ENCODE measurements at places on chromosomes 4 and X.

- peak overlapping the region; percentile 26 for H3K27ac ChIP-seq
- peaks cover 10% of the 10 kb centered on the region for H3K4me1 ChIP-seq
- peak overlapping the region; percentile 96 for H3K4me3 ChIP-seq
- no peaks in the 10 kb centered on the region for H3K36me3 ChIP-seq
- H3K27me3 ChIP-seq, result no peaks in the 10 kb centered on the region
Measured at GRCh38 chr4:141132072-141132708, 1.1 kb downstream of the RNF150 start.

DNA sequence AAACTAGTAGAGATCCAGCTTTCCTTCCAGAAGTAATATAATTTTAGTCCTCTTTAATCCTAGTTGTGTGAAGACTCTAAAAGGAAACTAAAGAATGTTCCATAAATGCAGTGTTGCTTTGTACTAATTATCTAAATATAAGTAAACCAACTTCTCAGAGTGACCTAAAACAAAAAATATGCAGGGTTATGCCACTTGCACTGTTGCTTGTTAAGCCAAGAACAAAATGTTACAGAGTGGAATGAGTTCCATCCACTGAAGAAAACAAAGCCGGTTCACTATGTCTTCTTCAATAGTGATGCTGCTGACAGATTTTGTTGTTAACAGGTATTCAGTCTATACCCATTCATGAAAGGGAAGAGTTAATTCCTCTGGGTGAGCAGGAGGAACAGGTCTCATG lies 252.0 kb upstream of the DIAPH2 start:
- H3K4me3 ChIP-seq, result no peak overlapping the region
- peaks cover 4% of the 10 kb centered on the region for H3K27me3 ChIP-seq
- no peak for DNase-seq
- H3K36me3 ChIP-seq, result no peaks in the 10 kb centered on the region
- peaks cover 19% of the 10 kb centered on the region for H3K4me1 ChIP-seq
- no peak overlapping the region for H3K27ac ChIP-seq

- no peaks in the 10 kb centered on the region for H3K4me1 ChIP-seq
- H3K27me3 ChIP-seq, result no peaks in the 10 kb centered on the region
- no peak overlapping the region for H3K27ac ChIP-seq
- DNase-seq, result no peak
- H3K4me3 ChIP-seq, result no peak overlapping the region
- no peaks in the 10 kb centered on the region for H3K36me3 ChIP-seq
Measured at GRCh38 chr4:162837679-162838078, 329.0 kb downstream of the NAF1 start.

DNA sequence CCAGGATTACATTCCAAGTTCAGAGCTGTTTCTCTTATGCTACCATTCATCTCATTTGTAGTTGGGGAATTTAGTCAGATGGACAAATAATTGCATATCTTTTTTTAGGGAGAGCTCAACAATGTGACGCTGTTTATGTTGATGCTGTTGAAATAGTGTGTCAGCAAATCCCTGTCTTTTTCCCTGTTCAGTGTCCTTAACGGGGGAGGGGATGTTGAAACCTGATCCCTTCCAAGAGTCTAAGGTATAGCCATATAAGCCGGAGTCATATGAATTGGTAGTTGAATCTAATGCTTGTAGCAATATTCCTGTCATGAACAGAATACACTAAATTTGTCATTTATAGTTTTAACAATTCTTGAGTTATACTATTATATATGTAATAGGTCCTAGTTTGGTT lies 293.5 kb upstream of the FAT1 start:
- no peaks in the 10 kb centered on the region for H3K27me3 ChIP-seq
- H3K36me3 ChIP-seq, result no peaks in the 10 kb centered on the region
- no peak for DNase-seq
- peaks cover 14% of the 10 kb centered on the region for H3K4me1 ChIP-seq

DNA sequence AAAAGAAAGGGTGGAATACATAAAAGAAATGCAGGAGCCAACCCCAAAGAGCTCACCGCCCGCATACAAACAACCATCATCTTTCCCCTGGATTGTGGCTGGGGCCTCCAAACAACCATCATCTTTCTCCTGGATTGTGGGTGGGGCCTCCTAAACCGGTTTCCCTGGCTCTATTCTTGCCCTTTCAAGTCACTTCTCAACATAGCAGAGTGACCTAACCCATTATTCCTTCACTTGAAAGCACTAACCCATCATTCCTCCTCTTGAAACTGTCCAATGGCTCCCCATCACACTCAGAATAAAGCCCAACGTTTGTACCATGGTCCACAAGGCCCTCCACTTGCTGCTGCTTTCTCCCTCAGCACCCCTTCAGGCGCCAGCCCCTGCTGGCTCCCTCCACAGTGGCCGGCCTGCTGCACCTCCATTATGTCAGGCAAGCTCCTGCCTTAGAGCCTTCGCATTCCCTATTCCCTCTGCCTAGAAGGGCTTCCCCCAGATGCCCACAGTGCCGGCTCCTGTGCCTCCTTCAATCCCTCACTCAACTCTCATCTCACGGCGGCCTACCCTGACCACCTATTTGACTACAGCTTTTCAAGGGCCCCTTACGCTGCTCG lies 24.1 kb downstream of the SMIM43 start:
- no peaks in the 10 kb centered on the region for H3K27me3 ChIP-seq
- DNase-seq, result no peak
- H3K27ac ChIP-seq, result no peak overlapping the region
- H3K4me1 ChIP-seq, result no peaks in the 10 kb centered on the region

DNA sequence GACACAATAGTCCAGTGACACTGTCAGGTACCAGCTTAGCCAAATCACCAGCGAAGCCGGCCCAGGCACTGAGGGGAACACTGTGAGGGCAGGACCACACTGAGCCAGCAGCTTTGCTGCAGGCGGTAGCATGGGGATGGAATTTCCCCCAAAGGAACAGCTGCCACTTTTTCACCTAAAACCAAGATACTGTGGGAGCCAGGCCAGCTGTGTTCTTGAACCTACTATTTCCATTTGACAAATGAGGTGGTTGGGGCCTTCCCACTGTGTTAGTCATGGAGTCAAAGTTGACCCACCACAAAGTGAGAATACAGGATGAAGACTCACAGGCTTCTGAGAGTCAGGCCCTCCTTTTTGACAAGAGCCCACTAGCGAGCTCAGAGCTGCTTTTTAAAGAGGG lies 70.7 kb upstream of the SH3RF1 start:
- H3K4me1 ChIP-seq, result no peaks in the 10 kb centered on the region
- peaks cover 8% of the 10 kb centered on the region for H3K27me3 ChIP-seq
- no peak overlapping the region for H3K4me3 ChIP-seq
- DNase-seq, result no peak
- no peak overlapping the region for H3K27ac ChIP-seq
- H3K36me3 ChIP-seq, result no peaks in the 10 kb centered on the region

GRCh38 chr4:153522802-153523094 lies 56.6 kb downstream of the TMEM131L start:
- no peak overlapping the region for H3K4me3 ChIP-seq
- no peak overlapping the region for H3K27ac ChIP-seq
- H3K27me3 ChIP-seq, result no peaks in the 10 kb centered on the region
- peaks cover 5% of the 10 kb centered on the region for H3K36me3 ChIP-seq

GRCh38 chr4:92580816-92581215 lies 277.1 kb downstream of the GRID2 start:
- no peaks in the 10 kb centered on the region for H3K27me3 ChIP-seq
- no peak overlapping the region for H3K27ac ChIP-seq
- H3K36me3 ChIP-seq, result no peaks in the 10 kb centered on the region
- H3K4me3 ChIP-seq, result no peak overlapping the region

- H3K27ac ChIP-seq, result no peak overlapping the region
- peaks cover 5% of the 10 kb centered on the region for H3K36me3 ChIP-seq
- no peaks in the 10 kb centered on the region for H3K27me3 ChIP-seq
- H3K4me1 ChIP-seq, result no peaks in the 10 kb centered on the region
- H3K4me3 ChIP-seq, result no peak overlapping the region
Measured at GRCh38 chrX:68163441-68163840, 269.9 kb downstream of the OPHN1 start.

- peaks cover 1% of the 10 kb centered on the region for H3K27me3 ChIP-seq
- H3K27ac ChIP-seq, result no peak overlapping the region
- H3K4me3 ChIP-seq, result no peak overlapping the region
- no peak for DNase-seq
- no peaks in the 10 kb centered on the region for H3K36me3 ChIP-seq
- H3K4me1 ChIP-seq, result no peaks in the 10 kb centered on the region
Measured at GRCh38 chr4:69776696-69777095, 16.3 kb upstream of the SULT1B1 start.

- no peak overlapping the region for H3K27ac ChIP-seq
- H3K4me3 ChIP-seq, result no peak overlapping the region
Measured at GRCh38 chrX:68919707-68920106, 90.9 kb downstream of the EFNB1 start.

DNA sequence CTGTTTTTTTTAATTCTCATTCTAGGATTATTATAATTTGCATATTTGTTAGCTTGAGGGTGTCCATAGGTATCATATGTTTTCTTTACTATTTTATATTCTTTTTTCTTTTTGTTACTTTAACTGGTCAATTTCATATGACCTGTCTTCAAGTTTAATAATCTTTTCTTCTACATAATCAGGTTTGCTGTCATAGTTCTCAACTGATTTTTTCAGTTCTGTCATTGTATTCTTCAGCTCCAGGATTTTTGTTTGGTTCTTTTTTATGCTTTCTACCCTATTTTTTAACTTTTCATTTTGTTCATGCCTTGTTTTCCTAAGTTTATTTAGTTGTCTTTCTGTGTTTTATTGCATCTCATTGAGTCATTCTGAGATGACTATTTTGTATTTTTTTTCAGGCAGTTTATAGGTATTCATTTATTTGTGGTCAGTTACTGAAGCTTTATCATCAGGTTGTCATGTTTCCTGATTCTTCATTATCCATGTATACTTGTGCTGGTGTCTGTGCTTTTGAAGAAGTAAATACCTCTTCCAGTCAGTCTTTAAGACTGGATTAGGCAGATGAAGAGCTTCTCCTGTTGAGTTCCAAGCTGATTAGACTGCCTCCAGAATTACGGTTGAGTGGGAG lies 220.3 kb upstream of the VEGFC start:
- H3K4me3 ChIP-seq, result no peak overlapping the region
- peaks cover 1% of the 10 kb centered on the region for H3K27me3 ChIP-seq
- no peak overlapping the region for H3K27ac ChIP-seq
- no peaks in the 10 kb centered on the region for H3K36me3 ChIP-seq
- H3K4me1 ChIP-seq, result no peaks in the 10 kb centered on the region
- DNase-seq, result no peak

DNA sequence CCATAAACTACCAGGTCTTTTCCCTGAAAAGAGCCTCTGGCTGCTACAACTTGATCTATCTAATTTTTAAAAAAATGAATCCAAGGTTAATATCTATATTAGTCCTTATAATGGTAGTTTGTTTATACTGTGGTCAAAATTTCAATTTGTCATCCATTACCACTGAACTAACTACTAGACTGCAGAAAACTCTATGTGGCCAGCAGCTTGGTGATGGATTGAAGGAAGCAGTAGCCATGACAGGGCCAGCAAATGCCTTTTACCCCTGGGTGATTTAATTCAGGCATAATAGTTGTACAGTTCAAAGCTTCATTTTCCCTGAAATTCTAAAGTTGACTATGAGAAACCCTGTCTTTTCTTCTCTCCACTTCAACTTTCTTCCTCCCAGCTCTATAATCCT lies 30.4 kb upstream of the PPARGC1A start:
- no peaks in the 10 kb centered on the region for H3K36me3 ChIP-seq
- H3K27me3 ChIP-seq, result no peaks in the 10 kb centered on the region
- no peak for DNase-seq
- H3K4me1 ChIP-seq, result no peaks in the 10 kb centered on the region

- no peak for DNase-seq
- no peak overlapping the region for H3K4me3 ChIP-seq
Measured at GRCh38 chr4:136935305-136935704, 597.0 kb downstream of the PCDH18 start.

DNA sequence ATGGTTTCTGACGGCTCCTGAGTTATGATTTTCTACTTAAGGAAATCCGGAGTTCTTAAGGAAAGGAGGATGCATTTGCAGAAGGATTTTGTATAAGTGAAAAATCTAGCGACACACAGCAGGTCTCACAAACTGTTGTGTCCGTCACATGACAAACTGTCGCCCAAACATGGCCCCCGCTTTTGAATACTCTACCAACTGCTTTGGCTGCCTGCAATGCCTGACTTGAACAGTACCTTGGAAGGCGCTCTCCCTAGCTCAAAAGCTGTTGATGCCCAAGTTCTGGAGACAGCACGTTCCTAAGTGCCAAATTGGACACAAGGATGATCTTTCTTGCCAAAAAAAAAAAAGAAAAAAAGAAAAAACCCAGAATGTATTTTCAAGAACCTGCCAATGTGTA lies 103.2 kb downstream of the ENPP6 start:
- H3K4me3 ChIP-seq, result no peak overlapping the region
- no peak overlapping the region for H3K27ac ChIP-seq
- no peak for DNase-seq
- no peaks in the 10 kb centered on the region for H3K36me3 ChIP-seq
- no peaks in the 10 kb centered on the region for H3K4me1 ChIP-seq

DNA sequence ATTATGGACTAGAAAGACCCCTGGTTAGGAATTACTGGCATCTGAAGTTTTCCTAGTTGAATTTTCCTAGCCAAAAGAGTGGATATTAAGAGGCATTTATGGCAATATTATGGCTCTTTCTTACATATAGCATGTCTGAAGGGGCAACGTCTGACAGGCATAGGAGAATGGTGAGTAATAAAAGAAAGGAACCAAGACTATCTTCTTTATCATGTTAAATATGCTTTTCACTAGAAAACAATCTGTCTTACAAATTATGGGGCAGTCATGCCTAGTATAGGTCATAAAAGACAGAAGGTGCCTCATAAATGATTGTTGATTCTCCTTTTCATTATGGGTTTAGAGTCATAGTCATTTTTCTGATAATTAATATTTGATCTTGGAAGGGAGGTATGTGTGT lies 431.1 kb upstream of the HTR2C start:
- no peaks in the 10 kb centered on the region for H3K4me1 ChIP-seq
- no peaks in the 10 kb centered on the region for H3K36me3 ChIP-seq
- H3K27ac ChIP-seq, result no peak overlapping the region
- DNase-seq, result no peak
- no peak overlapping the region for H3K4me3 ChIP-seq

DNA sequence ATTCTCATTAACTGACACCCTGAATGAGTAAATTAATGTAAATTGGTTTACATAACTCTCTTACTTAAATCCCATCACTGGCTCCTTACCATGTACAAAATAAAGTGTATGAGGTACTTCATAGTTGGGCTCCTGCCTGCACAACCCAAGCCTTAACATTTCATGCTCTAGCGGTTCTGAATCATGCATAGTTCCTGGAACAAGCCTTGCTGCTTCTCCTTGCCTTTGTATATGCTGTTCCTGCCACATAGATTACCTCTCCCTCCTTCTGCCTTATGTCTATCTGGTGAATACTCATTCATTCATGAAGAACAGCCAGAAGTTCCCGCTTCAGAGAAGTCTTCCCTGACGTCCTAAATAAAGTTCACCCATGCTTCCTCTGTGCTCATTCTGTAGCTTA lies 594.7 kb downstream of the SMARCA1 start:
- no peaks in the 10 kb centered on the region for H3K36me3 ChIP-seq
- H3K4me3 ChIP-seq, result no peak overlapping the region
- no peaks in the 10 kb centered on the region for H3K27me3 ChIP-seq
- DNase-seq, result no peak
- H3K27ac ChIP-seq, result no peak overlapping the region

DNA sequence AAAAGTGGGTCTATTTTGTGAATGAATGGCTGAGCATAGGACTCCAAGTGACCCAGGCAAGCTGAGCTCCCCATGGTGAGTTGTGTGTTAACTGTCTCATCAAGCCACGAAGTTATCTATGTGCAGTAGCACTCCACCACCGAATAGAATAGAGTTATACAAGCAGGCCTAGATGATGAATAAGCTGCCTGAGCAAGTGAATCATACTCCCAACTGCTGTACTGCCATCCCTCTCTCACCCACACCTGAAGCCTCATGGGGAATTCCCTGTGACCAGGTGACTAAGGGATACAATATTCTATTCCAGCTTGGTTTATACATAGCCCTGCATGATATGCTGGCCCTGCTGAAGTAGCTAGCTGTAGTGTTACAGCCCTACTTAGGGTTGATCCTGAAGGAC lies 38.7 kb downstream of the KDM5C start:
- H3K27ac ChIP-seq, result no peak overlapping the region
- H3K36me3 ChIP-seq, result no peaks in the 10 kb centered on the region
- DNase-seq, result no peak
- no peaks in the 10 kb centered on the region for H3K27me3 ChIP-seq

Measured in endothelial cell (in vitro differentiated cells).